WTC11 (cell line): ENCODE measurements at places on chromosomes 3 and 15. TPM values are rescaled to one million over a fixed set of nuclear protein-coding genes. Genes with fewer than 3 reads are reported as not detected.

Gene CHL1
- total RNA-seq, result 0.27 TPM in 1 of 3 replicates, not detected in the others

Gene P2RY12
- not detected in 3 replicates for total RNA-seq

Gene A4GNT
- total RNA-seq, result not detected in 3 replicates

DNA sequence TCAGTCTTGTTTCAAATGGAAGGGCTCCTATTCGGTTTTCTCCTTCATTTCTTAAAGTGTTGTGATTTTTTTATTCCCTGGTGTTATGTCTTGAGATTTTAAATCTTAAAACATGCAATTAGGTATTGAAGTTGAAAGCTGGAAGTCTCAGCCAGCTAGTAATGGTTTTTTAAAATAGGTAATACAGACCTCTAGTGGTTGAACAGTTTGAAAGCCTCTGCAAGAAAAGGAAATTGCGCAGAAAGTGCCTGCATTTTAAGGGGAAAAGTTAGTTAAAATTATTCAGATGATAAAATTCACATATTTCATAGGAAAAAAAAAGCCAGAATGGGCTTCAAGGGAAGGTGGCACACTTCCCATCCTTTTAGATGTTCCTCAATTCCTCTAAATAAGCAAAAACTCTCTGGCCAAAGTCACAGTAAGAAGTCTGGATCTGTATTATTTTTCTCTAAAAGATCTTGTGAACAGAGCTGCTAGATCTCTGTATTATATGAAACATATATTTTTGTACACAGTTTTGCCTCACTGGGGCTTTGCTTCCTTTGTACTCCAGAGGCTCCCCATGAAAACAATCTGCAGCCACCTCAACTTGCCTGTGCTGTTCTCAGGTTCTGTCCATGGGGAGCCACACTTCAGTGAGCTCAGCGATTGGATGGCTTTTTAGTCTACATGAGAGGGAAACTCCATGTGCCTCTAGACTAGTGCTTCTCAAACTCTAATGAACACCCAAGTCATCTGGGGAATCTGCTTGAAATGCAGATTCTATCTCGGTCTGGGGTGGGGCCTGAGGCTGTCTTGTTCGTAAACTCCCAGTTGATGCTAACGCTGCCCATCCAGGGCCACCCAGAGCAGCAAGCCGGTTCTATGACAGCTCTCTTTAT, 21.5 kb downstream of the AGTR1 start:
- H3K27ac ChIP-seq, result no peak overlapping the region
- H3K36me3 ChIP-seq, result no peaks in the 10 kb centered on the region
- no peaks in the 10 kb centered on the region for H3K27me3 ChIP-seq
- H3K4me1 ChIP-seq, result peaks cover 14% of the 10 kb centered on the region

GRCh38 chr3:100105501-100105900, 8.8 kb downstream of the FILIP1L start:
- H3K27me3 ChIP-seq, result no peaks in the 10 kb centered on the region
- DNase-seq, result no peak
- H3K36me3 ChIP-seq, result no peaks in the 10 kb centered on the region
- H3K4me1 ChIP-seq, result peaks cover 21% of the 10 kb centered on the region

DNA sequence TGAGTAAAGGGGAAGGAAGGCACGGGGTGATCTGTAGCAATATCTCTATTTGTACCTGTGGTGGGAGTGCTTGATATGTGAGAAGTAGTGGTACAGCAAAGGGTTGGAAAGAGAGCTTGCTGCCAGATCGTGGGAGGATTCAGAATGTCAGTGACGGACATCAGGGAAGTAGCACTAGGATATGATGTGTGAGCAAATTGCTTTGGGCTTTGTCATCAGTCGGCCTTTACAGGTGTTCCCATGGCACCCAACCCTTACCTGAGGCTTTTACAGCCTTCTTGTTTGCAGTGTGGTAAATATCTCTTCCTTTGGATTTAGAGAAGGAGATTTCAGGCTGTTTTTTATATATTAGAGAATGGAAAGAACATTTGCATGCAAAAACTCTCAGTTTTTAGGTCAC, 29.8 kb downstream of the IL1RAP start:
- peaks cover 75% of the 10 kb centered on the region for H3K27me3 ChIP-seq
- H3K36me3 ChIP-seq, result no peaks in the 10 kb centered on the region
- DNase-seq, result no peak
- H3K4me1 ChIP-seq, result peaks cover 39% of the 10 kb centered on the region
- no peak overlapping the region for H3K4me3 ChIP-seq

DNA sequence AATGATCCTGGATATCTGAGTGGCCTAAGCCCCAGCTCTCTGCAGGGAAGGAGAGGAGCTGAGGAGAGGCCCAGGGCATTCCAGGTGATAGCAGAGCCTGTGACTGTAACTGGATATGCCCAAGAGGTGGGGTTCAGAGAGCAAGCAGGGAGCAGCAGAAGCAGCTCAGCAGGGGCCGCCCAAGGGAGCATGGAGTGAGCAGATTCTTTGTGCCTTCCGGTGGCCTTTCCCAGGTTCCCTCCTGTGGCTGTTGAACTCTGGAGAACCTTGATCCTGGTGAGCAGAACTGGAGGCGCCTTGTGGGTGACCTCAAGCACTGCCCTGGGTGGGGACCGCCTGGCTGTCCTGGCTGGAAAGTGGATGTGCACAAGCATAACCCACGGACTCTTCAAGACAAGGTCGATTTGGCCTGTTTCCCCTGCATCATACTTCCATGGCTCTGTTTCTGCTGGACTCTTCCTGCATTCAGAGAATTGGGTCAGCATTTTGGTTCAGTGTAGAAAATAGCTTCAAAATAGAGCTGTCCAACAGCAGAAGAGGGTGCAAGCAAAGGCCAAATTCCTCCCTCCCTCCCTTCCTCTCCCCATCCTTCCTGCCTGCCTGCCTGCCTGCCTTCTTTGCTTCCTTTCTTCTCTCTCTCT, 76.1 kb downstream of the ARNT2 start:
- no peak for DNase-seq
- H3K36me3 ChIP-seq, result peaks cover 21% of the 10 kb centered on the region
- no peak overlapping the region for H3K4me3 ChIP-seq
- no peak overlapping the region for H3K27ac ChIP-seq

- H3K4me1 ChIP-seq, result peaks cover 16% of the 10 kb centered on the region
- no peak overlapping the region for H3K27ac ChIP-seq
- DNase-seq, result peak; percentile 58
- H3K36me3 ChIP-seq, result no peaks in the 10 kb centered on the region
- H3K4me3 ChIP-seq, result no peak overlapping the region
- H3K27me3 ChIP-seq, result no peaks in the 10 kb centered on the region
These were observed 78.0 kb upstream of the SLC25A36 start for GRCh38 chr3:140863580-140864009.
